Panc1 (cell line): ENCODE measurements at places on chromosomes 4 and X. TPM values are rescaled to one million over a fixed set of nuclear protein-coding genes. Genes with fewer than 3 reads are reported as not detected.

GRCh38 chrX:110448459-110448858, 89.8 kb downstream of the RTL9 start:
- DNase-seq = no peak

Gene GLOD5
- not detected for total RNA-seq

Gene ERAS
- 0.23 TPM for total RNA-seq

DNA sequence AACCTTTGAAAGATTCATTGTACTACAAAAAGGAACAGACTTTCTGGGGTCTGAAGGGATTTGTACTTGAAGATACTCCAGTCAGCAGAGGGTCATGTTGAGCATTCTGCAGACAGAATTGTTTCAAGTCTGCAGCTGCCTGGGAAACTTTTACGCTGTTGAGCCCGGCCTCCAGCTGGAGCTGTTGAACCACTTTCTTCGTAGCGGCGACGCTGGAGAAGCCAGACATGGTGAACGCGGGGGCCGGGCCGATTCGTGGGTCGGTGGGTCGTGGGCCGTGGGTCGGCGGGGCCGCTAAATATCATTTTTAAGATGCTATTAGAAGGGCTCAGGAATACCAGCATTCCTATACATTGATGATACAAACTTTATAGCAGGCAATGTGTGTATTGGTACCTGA, 12.0 kb upstream of the RTL9 start:
- no peak for DNase-seq

- DNase-seq = no peak
These were observed 105.3 kb upstream of the NKX1-1 start for GRCh38 chr4:1511441-1512041.

Gene MAGEC3
- not detected for total RNA-seq

Gene HSFX1
- 1.0 TPM for total RNA-seq

GRCh38 chr4:13007802-13008470, 476.2 kb downstream of the RAB28 start:
- DNase-seq = no peak

GRCh38 chrX:118698516-118699170, 28.8 kb upstream of the IL13RA1 start:
- no peak for DNase-seq

- no peak for DNase-seq
These were observed 574.6 kb downstream of the RAPGEF2 start for GRCh38 chr4:159677521-159677920.

GRCh38 chrX:4550018-4550417, 836.6 kb upstream of the PRKX start:
- DNase-seq = no peak

GRCh38 chrX:12973561-12974304, 1.2 kb upstream of the TMSB4X start:
- DNase-seq = no peak

DNA sequence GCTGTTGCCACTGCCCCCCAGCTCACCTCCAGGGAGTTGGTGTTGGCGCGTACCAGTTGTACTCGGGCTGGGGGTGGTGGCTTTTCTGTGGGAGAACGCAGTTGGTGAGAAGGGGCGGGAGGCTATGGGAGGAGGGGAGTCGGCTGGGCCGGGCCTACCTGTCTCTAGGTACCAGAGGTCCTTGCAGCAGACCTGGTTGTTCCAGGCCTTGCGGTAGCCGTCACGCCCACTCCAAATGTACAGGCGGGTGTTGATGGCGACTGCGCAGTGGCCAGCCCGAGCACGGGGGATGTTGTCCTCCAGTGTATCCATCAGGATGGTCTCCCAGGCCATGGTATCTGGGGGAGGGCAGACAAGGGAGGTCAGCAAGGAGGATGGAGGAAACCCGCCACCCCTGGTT, 11.5 kb downstream of the HCFC1 start:
- no peak for DNase-seq

DNA sequence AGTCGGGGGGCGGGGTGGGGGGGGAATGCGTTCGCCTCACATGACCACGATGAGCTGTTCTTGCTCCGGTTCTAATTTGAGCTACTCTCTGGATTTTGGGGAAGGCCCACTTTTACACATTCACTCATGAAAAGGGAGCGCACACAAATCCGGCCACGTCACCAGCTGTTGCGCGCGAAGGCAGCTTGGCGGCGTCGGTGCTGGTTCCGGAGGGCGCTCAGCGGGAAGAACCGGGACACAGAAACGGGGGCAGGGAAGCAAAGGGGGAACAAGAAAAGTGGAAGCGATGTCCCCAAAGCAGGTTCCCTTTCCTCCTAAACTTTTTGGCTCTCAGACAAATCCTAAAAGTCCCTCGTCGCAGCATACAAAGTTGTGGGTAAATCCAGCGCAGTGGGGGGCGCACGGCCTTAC, 605 bp downstream of the ANXA5 start:
- no peak for DNase-seq

Gene TKTL2
- total RNA-seq = not detected

Gene CC2D2A
- total RNA-seq = 3.6 TPM

- DNase-seq = no peak
These were observed 98.8 kb downstream of the CASK start for GRCh38 chrX:41824551-41824950.

- no peak for DNase-seq
These were observed 121.1 kb upstream of the TEX13C start for GRCh38 chrX:125198546-125198945.

DNA sequence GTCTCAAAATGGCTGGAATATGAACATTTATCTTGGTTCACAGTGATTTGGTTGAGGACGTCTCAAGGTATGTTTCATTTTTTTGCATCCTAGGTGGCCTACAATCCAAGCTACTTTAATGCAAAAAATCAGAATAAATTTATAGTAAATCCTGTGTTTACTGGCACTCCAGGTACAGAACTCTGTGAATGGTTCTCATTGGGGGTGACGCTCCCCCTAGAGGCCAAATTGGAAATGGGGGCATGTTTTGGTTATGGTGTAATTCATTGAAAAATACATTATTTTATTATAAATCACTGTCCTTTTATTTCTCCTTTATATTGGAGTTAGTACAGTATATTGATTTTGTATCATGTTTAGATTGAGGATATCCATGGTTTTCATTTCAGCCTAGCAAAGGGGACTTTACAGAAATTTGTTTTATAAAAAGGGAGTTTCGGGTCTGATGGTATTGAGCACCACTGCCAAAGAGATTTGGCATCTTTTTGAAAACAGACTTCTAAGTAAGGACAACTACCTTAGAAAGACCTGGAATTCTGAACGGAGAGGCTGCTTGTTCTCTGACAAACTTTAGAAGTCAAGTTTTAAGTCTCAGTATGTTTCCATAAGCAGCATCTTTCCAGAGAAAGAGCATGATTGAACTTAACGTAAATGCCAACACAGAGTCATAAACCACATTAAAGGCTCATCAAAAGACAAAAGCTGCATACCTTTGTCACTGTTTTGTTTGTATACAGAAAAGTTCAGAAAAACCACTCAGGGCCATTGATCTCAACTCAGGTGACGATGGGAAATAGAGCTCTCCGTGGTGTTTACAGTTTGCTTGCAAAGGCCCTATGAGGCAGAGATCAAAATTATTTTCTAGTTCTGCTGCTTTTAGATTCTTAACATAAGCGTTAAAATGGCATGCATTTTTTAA, 19.4 kb downstream of the MTM1 start:
- no peak for DNase-seq

- DNase-seq = no peak
These were observed 6.7 kb downstream of the LAMP2 start for GRCh38 chrX:120462370-120462769.

Gene PJA1
- 11.8 TPM for total RNA-seq

Gene EXOC1L
- not detected for total RNA-seq

- no peak for DNase-seq
These were observed 138.6 kb downstream of the AMELX start for GRCh38 chrX:11431786-11432185.

Gene IL21
- total RNA-seq = not detected

DNA sequence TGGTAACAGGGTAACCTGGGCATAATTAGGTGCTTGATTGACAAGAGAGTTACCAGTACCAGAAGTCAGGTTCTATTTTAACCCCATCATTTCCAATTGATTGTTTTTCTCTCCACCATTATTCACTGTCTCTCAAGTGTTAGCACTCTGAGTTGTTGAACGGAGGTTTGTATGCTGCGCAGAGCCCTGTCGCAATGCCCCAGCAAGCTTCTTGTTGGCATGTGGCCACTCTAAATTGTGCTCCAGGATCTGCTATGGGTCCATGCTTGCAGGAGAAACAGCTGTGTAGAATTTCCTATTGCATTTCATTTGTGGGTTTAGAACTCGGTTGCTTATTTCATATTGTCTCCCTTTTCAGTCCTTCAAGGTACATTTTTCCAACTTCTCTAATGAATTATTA, 98.2 kb downstream of the KLHL8 start:
- no peak for DNase-seq

GRCh38 chr4:57051095-57051494, 59.1 kb downstream of the IGFBP7 start:
- no peak for DNase-seq

GRCh38 chr4:16916719-16917337, 18.4 kb upstream of the LDB2 start:
- peak; percentile 43 for DNase-seq

DNA sequence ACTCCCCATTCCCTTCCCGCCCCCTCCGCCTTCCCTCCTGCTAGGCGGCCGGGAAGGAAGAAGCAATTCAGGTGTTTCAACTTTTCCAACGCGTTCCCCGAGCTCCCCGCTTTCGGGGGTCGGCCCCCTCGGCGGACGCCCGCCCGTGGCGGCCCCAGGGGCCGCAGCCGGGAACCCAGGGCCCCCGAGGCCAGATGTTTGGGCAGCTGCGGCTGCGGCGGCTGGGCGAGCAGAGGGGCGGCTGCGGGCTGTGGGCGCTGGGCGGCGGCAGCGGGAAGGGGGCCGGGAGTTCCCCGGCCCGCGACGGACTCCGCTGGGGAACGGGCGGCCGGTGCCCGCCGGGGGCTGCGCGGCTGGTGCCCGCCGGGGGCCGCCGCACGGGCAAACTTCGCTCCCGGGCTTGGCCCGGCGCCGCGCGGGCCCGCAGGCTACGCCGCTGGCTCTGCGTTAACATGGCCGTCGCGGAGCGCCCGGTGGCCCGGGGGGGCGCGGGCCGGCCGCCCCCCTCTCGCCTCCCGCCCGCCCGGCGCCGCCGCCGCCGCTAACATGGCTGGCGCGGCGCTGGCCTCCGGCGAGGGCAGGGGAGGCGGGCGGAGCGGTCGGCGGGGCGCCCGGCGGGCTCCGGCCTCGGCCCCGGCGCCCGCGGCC, 510 bp downstream of the HMGB3 start:
- no peak for DNase-seq

GRCh38 chr4:110184140-110184790, 14.2 kb downstream of the ELOVL6 start:
- no peak for DNase-seq

GRCh38 chr4:2264481-2265041, 2.7 kb upstream of the MXD4 start:
- DNase-seq = no peak

Gene ZDHHC15
- total RNA-seq = 0.05 TPM

DNA sequence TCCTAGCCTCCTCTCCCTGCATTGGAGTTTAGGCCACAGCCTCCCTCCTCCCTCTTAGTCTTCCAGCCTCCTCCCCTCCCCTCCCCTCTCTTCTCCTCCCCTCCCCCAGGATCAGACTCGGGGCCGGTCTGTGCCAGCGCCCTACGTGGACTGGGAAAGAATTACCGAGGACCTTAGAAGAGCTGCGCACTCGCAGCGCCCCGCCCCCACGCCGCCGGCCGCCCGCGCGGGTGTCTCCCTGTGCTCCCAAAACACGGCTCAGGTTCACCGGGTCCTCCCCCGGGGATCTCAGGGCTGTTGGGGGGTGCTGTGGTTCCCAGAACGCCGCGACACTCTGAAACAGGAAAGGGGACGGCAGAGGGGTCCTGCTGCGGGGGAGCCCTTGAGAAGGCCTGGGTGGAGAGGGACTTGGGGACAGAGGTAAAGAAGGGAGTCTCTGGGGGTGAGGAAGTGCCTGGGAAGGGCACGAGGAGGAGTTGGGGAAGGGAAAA, 122.3 kb upstream of the TBL1X start:
- no peak for DNase-seq

- no peak for DNase-seq
These were observed 66.5 kb downstream of the TMEM131L start for GRCh38 chr4:153532636-153533035.

Gene MOB1B
- total RNA-seq = 20.1 TPM

DNA sequence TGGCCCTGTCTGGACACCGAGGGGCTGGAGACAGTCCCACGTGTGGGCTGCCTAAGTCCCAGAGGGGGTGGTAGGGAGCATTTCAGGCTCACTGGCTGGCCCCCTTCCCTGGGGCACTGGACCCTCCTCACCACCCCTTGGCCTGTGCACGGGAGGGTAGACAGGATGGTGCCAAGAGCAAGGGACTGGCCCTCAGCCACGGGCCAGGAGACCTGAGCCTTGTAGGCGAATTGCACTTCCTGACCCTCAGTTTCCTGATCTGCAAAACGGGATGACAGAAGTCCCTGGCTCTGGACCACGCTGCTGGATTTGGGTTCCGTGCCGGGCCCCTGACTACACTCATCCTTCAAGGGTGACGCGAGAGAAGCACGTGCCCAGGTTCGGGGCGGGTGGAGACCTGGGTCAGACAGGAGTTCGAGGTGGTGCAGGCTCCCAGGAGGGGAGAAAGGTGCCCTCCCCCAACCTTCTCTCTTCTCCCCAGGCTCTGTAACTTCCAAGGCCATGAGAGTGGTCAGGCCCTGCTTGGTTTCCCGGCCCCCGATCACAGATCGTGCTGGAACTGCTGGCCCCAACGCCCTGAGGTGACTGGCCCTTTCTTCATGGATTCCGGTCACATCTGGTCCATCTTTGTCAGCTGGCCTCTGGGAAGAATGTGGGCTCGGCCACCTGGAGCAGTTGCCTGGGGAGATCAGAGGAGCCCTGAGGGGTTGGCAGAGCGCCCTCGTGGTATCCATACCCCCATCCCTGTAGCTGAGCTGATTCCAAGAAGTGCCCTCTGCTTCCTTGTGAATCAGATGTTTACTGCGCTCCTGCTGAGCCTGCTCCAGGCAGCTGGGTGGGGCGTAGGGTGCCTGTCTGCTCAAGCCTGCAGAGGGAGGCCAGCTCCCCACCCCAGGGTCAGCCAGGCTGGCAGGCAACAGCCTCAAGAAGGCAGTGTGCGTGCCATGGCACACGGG, 3.3 kb downstream of the SH3BP2 start:
- DNase-seq = no peak

GRCh38 chr4:144757969-144758368, 112.0 kb downstream of the HHIP start:
- no peak for DNase-seq

- DNase-seq = no peak
These were observed 54.3 kb downstream of the TSC22D3 start for GRCh38 chrX:107721318-107721717.

Gene SERPINA7
- total RNA-seq = 0.15 TPM

Gene RBMX
- total RNA-seq = 239 TPM

Gene KLF8
- total RNA-seq = 0.13 TPM

DNA sequence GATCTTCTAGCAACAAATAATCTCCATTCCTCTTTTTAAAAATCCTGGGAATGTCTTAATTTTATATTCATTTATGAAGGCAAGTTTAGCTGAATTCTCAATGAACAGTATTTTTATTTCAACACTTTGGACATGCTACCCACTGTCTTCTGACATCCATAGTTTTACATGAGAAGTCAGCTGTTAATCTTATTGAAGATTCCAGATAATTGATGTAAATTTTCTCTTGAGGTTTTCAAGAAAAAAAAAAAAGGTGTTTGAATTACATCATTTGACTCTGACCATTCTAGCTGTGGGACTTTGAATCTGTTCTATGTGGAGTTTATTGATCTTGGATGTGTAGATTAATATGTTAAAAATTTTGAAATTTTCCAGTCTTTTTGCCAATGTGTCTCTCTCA, 28.0 kb downstream of the PDHA2 start:
- no peak for DNase-seq
